ENCODE measurements at places on chromosomes 6 and 20.

GRCh38 chr6:7142228-7142801 lies 34.6 kb downstream of the RREB1 start:
- DNase-seq, result no peak

- peak; percentile 31 for DNase-seq
Measured at GRCh38 chr6:97437087-97437486, 154.1 kb upstream of the MMS22L start.

DNA sequence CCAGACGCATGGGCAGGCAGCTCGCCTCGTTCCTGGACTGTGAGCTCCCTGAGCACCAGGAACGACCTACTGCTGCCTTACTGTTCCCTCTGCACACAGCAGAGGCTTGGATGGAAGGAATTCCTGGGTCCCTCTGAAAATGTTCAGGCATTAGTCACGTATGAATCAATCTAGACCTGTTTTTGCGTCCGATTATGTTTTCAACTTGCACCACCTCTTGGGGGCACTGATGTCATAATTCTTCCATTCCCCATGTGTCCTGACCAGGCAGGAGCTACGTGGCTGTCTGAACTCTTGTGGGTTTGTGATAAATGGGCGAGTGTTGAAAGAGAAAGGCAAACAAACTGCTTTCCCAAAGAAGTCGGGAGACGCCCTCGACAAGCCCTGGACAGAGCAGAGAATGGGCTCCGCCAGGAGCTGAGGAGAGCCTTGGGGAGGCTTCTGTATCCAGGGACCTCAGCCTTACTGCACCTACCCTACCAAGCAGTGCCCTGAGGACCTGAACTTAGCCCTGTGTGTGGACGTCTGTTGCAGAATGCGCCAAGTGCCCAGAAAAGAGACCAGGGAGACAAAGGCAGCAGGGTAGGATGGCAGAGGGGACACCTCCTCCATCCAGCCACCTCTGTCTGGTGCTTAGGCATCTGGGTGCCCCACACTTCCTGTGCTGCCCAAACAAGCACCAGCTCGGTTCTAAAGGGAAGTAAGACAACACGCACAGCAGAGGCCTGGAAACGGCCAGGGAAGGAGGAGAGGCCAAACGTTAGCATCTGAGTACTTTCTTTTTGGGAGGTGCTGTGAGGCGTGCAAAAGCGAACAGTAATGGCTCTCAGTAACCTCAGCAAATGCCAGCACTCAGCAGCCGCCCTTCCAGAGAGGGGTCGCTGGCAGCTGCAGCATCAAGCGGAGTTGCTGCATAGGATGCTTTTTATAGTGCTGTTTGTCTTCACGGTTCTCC lies 124.2 kb downstream of the LY86 start:
- DNase-seq, result peak; percentile 91

DNA sequence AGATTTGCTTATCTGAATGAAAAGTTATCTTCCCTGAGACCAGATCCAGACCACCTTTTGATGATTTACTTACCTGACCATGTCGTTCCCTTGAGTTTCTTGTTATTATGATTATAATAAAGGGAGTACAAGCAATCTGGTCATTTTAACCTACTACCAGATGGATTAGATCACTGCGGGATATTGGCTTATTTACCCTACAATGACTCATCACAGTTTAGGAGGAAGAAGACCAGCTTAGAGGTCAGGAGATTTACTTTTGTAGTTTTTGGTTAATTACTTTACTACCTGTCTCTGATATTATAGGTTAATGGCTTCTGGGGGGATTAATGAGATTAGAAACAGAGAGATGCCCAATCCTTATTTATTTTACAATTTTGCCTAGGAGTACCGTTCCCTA lies 10.7 kb downstream of the PKIB start:
- no peak for DNase-seq

DNA sequence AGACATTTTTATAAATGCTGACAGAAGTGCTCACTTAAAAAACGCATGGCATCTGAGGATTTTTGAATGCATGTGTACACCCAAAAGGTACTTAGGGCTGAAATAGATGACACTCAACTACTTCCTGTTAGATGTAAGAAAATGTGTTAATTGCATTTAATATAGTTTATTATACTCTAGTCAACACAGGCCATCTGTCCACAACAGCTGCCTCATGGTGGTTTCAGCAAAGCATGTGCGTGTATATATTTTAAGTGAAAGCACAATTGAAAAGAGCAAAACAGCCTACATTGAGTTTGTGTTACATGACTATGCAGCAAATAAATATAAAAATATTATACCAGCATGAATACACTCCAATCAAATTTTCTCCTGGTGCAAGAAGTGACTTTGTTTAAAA lies 1233.0 kb upstream of the EYS start:
- DNase-seq, result no peak

DNA sequence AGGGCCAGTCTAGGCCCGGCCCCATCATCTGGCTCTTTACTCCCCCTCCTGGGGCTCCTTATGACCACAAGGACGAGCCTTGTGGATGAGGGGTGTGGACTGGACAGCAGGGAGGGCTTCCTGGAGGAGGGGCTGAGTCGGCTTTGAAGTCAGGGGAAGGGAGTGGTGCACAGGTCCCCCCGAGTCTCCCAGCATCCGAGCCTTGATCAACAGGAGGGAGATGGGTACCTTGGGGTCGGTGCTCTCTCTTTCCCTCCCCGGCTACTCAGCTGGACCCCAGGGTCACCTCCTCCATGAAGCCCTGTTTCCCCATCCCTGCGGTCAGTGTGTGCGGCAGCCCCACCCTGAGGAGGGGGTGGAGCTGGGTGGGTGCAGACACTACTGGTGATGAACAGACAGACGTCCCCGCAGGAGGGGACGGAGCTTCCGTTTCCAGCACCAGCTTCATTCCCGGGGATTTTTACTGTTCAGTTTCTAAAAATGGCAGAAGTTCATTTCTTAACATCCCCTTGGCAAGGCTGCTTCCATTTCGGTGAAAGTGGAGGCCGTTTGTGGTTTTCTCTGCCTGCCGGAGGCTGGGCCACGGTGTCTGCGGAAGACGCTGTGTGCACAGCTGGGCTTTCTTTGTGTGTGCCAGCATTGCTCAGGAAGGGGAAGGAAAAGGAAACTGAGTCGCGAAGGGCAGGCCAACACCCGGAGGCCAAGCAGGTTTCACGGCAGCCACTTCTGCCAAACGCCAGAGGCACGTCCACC lies 19.6 kb downstream of the NTSR1 start:
- no peak for DNase-seq

GRCh38 chr20:49483696-49484123 lies 1.2 kb upstream of the KCNB1 start:
- no peak for DNase-seq

DNA sequence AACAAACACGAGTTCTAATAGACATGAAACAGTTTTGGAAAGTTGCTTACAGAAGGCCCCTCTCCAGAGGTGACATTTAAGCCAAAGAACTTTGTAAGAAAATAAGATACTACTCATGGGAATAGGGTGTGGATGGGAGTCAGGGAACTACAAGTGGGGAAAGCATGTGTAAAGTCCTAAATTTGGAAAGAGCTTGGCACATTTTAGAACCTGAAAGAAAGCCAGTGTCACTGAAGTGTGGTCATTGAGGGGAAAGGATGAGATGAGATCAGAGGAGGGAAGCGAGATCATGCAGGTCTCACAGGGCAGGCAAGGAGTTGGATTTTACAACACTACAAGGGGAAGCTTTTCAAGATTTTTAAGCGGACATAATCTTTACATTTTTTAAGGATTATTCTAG lies 38.0 kb downstream of the VGLL2 start:
- DNase-seq, result no peak

DNA sequence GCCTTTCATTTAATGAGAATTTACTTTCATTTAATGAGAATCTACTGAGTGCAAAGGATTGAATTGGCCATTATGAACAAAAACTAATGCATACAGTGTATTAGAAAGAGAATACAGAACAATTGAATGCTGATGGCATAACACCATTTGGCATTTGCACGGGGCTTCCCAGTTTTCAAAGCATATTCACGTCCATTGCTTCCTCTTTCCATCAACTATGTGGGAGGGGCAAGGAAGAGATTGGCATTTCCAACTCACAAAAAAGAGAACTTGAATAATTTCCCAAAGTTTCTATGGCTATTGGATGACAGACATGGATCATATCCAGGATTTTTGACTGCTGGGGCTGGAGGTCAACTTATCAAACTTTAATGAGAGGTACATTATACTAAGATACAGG lies 23.2 kb upstream of the ARG1 start:
- no peak for DNase-seq

GRCh38 chr6:38391626-38392579 lies 247.8 kb downstream of the BTBD9 start:
- peak; percentile 59 for DNase-seq

DNA sequence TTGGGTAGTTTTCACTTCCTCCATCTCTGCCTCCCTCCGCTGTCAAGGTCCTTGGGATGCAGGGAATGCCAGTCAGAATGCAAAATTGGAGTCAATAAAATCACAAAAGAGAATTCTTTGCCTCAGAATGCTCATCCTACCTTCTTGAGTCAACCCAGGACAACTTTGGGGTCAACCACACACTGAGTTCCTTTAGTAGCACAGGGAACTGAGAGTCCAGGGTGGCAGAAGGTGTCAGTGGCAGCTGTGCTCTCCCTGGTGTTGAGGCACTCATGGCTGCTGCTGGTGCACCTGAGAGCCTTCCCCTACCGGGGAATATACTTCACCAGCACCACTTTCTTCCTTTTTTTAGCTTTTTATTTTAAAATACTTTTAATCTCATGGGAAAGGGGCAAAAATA lies 829 bp upstream of the NOTCH4 start:
- DNase-seq, result no peak

DNA sequence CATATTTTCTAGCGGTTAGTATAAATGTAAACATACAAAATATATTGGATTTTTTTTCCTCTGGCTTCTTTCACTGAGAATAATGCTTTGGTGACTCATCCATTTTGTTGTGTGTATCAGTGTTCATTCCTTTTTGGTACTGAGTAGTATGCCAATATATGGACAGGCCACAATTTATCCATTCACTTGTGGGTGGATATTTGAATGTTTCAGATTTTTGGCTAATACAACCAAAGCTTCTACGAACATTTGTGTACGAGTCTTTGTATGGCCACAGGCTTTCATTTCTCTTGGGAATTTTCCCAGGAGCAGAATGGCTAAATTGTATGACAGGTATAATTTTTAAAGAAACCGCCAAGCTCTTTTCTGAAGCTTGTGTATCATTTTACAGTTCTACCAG lies 677.5 kb downstream of the HDGFL1 start:
- DNase-seq, result no peak

- peak; percentile 24 for DNase-seq
Measured at GRCh38 chr6:118704915-118705314, 53.5 kb upstream of the CEP85L start.

DNA sequence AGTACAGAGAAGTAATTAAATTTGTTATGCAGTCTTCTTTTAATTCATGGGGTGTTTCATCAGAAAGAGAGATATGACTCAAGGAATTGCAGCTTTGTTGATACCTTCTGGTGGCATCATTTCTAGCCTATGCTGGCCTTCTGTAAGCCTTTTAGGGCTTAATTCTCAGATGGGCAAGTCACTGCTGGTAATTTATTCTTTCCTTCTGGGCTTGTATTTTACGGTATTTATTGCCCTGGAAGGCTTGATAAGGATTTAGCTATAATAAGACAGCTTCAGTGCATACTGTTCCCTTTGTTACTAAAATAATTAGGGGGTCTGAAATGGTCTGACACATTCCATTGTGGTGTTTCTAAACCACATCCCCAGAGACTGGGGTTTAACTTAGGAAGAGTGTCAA lies 57.9 kb upstream of the EMILIN3 start:
- DNase-seq, result no peak

DNA sequence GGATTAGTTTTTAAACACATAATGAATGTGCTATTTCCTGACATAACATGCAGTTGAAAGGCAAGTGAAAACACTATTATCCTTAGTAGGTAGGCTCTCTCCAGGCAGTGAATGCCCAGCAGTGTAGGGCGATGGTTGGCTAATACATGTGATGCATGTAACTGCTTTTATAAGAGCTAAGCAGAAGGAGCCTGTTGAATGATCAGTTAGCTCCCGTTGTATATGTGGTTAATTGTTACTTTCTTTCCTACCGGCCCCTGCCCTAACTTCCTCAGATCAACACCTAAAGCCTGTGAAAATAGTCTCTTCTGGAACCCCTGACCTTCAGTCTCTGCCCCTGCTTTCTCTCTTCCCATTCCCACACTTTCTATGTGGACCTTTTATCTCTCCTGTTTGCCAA lies 10.5 kb downstream of the SOX4 start:
- no peak for DNase-seq

DNA sequence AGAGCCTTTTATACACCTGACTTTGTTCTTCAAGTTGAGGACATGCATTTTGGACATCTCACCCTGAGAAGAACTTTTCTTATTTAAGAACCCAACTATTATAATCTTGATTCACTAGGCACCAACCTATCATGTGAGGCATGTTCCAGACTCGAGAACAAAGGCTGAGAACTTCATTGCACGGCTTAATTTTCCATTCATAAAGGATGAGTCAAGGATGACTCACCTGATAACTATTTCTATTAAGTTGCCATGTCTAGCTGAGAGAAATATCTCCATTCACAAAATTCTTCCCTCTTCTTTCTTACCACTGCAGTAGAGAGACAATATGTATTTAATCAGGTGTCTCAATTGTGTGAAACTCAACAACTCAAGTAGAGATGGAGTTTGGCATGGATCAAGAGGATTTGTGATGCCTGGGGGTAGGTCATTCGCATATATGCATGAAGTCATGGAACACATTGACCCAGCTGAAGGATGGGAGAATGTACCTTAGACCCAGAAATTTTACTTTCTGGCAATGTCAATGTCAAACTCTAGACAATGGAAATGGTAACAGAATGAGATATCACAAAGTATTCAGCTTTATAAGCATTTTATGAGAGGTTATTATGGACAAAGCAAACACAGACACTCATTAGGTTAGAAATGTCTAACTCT lies 208.7 kb upstream of the PRND start:
- DNase-seq, result peak; percentile 97

DNA sequence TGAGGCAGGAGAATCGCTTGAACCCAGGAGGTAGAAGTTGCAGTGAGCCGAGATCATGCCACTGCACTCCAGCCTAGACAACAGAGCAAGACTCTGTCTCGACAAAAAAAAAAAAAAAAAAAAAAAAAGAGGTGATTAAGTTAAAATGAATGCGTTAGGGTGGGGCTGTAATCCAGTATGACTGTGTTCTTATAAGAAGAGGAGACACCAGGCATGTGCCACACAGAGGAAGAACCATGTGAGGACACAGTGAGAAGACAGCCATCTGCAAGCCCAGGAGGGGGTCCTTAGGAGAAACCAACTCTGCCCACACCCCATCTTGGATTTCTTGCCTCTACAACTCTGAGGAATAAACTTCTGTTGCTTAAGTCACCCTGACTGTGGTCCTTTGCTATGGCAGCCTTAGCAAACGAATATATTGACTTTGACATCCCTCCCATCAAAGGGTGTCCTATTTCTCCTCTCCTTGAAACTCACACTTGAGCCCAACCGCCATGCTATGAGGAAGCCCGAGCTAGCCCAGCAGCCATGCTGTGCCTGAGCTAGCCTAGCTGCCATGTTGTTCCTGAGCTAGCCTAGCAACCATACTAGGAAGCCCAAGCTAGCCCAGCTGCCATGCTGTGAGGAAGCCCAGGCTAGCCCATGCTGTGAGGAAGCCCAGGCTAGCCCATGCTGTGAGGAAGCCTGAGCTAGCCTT lies 15.8 kb upstream of the PPP1R16B start:
- DNase-seq, result peak; percentile 60

GRCh38 chr20:24909861-24910260 lies 39.2 kb upstream of the CST7 start:
- DNase-seq, result no peak

- no peak for DNase-seq
Measured at GRCh38 chr6:142740449-142740848, 204.5 kb downstream of the HIVEP2 start.

GRCh38 chr20:46552460-46553420 lies 2.3 kb upstream of the OCSTAMP start:
- DNase-seq, result no peak

GRCh38 chr6:82208913-82209312 lies 38.6 kb downstream of the IBTK start:
- no peak for DNase-seq
